ENCODE measurements at places on chromosomes 1 and 21.

DNA sequence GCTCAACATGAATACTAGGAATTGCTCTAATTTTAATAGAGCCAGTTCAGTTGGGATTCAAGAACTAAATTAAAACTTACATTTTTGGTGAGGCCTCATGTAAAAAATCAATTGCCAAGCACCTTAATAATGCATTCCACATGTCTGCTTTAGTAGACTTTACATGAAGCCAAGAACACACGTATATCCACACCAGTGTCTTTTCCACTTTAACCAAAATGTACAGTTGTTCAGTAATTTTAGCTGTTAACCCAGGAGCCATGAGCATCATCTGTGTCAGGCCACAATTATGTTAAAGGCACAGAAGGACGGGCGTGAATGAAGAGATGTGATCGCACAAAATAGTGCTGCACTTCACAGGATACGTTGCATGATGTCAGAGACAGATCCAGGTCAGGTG lies 136.7 kb downstream of the TLR5 start:
- DNase-seq = no peak

GRCh38 chr1:172821609-172822274 lies 162.8 kb downstream of the FASLG start:
- no peak for DNase-seq

DNA sequence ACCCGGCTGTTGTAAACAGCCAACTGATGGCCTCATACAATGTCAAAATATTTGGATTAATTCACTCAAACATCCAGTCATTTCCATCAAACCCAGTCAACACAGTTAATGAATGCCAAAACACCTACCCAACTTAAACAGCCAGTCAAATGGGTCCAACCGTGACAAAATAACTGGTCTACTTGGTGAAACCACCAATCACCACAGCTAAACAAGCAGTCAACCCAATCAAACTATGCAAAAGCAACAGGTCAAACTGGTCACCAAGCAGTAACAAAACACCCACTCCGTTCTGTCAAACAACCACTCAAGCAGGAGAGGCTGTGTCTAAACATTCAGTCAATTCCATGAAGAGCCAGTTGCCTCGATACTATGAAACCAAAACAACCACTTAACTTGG lies 119.2 kb downstream of the FOXD2 start:
- DNase-seq = no peak

GRCh38 chr1:20685099-20685662 lies 24.0 kb upstream of the DDOST start:
- DNase-seq = no peak

- DNase-seq = peak; percentile 73
Measured at GRCh38 chr1:152458384-152459185, 44.5 kb upstream of the CRNN start.

- no peak for DNase-seq
Measured at GRCh38 chr1:245558069-245558468, 403.3 kb downstream of the KIF26B start.

Measured in T-helper 2 cell (primary cell).